ENCODE measurements at places on chromosomes 5 and 9.

DNA sequence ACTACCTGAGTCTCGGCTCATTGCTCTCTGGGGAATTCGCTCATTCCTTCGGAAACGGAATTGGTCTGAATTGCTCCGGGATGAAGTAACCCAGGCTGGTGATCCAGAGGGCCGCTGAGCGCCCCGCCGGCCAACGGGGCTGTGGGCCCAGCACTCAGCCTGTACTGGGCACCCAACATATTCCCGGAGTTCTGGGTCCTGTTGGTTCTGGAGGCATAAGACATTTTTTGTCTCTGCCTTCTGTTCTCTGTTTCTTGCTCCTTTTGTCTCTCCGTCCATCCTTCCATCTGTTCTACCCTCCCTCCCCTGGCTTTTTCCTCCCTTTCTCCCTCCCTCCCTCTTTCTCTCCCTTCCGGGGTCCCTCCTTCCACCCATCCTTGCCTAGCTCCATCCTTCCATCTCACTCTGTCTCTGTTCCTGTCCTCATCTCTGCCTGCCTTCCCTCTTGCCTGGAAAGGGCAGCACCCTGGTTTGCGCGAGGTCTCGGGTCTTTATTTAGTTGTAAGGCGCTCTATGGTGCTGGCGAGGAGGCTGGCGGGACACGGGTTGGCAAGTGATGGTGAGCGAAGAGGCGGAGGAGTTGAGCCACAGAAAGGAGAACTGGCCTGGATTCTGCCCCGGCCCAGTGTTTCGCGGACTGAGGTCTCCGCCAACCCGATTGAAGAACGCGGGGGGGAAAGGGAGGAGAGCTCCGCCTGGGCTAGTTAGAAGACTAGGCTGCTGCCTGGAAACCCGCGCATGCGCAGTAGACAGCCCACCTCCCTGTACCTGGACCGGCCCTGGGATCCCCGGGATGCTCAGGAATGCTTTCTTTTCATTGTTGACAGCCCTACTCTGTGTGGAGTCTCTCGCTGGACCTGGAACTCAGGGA is 1468.0 kb downstream of the FOXD4L5 start:
- peak; percentile 66 for DNase-seq

GRCh38 chr5:59066367-59067163 is 483.7 kb downstream of the RAB3C start:
- no peak for DNase-seq

DNA sequence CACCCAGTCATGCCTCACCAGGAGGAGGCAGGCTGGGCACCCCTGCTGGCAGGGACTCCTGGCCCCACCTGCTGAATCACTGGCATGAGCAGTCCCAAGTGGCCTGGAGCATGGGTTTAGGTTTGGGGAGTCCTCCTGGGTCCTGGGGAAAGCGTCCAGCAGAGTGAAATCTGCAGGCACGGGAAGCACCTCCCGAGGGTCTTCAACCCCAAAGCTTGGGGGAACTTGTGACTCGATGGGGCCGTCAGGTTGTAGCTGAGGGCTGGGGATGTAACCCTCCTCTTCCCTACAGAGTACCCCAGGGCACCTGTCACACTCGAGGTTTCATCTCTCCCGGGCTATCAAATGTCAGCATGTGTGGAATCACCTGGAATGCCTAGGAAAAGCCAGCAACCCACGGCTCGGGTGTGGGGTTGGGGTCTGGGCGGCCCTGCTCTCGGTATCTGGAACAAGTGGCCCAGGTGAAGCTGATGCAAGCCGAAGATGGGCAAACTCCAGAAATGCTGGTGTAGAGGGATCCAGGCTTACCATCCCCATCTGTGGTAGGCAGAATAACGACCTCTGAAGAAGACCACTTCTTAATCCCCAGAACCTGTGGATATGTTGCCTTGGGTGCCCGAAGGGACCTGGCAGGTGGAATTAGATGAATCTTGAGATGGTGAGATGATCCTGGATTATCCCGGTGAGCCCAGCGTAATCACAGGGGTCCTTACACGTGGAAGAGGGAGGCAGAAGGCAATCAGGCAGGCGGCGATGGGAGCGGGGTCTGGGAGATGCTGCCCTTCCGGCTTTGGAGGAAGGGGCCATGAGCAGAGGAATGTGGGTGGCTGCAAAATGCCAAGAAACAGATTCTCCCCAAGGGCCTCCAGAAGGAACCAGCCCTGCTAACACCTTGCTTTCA is 6.1 kb upstream of the RASGEF1C start:
- no peak for DNase-seq

DNA sequence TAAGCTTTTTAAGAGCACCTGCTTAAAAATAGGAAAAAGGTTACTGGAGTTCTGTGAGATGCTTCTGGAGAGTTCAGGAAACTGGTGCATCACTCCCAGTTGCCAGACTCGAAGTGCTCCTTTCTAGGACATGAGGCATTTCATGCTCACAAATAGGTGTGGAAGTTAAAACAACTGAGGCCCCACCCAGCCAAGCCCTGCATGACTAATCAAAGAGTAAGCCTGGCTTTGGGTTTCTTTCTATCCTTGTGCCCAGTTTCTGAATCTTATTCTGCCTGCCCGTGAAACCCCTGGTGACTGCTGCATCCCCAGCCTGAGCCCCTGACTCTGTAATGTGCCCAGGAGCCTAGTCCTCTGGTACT is 7.7 kb downstream of the SPINK9 start:
- DNase-seq, result no peak

DNA sequence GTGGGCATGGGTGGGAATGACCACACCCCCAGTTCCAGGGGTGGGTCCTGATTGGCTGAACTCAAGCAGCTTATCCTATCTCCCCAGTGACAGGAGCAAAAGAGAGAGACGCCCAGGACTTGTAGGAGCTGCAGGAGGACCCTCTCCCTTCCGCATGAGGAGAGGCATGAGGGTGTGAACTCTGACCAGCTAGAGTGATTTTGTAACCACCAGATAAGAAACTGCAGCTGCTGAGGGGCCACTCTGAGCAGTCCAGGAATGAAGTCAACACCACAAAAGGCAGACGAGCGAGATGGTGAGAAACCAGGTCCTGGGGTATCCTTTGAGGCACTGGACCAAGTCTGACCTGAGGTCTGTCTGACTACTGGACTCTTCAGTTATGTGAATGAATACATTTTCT is 521.9 kb downstream of the BNC2 start:
- DNase-seq, result no peak

DNA sequence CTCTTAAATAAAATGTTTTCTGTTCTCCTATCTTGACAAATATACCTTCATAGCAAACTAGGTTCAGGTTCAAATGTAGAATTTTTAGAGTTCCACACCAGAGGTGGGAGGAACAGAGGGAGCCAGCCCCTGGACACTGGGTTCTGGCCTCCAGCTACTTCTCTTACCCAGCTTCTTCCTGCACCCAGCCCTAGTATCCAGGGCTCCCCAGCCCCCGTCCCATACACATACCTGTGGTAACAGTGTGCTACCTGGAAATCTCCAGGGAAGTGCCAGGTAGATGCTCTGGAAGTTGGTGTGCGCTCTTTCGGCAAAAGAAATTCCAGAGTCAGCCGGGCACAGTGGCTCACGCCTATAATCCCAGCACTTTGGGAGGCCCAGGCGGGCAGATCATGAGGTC is 33.9 kb upstream of the IL6ST start:
- no peak for DNase-seq

DNA sequence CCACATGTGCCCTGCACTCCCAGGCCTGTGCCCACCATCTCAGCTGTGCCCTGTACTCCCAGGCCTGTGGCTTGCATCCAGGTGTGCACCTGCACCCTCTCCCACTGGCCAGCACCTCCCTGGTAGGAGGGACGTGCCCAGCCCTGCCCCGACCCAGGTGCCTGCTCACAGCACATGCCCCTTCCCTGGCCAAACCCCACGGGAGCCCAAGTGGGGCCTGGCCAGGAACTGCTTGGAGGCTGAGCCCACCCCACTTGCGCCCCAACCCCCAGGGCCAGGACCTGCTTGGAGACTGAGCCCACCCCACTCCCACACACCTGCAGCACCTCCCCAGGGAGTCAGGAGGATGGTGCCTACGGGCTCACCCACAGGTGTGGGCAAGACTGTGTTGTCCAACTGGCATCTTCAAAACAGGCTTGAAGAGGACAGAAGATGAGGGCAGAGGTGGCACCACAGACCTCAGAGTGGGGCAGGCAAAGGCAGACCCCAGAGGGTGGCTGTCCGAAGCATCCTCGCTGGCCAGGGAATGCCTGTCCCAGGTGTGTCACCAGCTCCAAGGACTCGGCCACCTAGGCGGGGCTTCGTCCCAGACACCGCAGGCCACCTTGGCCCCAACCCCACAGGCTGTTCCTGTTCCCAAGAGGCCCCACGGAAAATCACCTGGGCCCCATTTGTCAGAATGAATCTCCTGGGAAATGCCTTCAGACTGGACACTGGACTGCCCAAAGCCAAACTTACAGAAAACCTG is 10.8 kb downstream of the ZDHHC11B start:
- no peak for DNase-seq

GRCh38 chr9:16442622-16443021 is 427.8 kb downstream of the BNC2 start:
- DNase-seq, result no peak

DNA sequence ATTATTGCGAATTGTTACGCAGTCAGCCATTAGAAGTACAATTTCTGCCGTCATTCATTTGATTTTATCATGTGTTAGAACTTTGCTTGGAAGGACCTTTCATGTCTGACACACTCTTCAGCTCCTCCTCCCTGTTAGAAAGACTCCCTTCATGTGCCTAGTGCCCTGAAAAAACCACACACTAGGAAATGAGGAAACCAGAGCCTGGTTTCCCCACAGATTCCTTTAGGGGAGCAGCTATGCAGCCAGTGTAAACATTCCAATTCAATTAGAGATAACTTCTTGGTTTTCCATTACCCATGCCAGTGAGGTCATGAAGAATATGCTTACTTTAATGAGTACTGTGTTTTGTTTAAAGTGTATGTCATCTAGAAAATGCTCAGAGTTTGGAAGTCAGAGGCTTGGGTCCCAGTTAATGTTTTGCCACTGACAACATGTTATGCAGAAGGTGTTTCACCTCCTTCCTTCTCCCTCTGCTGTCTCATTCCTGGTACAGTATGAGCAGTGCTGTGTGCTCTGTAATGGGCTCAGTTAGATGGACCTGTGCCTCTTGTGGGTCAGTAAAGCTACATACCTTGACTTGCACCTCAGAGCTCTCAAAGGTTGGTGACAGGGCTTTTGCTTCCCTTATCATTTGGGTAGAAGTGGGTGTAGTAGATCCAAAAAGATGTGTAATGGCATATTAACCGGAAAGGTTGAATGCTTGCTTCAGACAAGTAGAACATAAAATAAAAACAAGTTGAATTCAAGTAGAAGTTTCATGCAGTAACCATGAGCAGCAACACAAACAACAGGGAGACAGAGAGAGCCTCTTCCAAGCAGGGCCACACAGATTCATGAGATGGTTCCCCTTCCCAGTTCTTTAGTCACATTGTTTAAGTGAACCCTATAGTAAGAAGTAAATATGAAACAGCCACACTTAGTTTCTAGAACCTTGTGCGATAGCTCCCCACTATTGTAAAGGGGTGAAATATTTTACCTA is 52.6 kb upstream of the TNFAIP8 start:
- DNase-seq, result no peak

DNA sequence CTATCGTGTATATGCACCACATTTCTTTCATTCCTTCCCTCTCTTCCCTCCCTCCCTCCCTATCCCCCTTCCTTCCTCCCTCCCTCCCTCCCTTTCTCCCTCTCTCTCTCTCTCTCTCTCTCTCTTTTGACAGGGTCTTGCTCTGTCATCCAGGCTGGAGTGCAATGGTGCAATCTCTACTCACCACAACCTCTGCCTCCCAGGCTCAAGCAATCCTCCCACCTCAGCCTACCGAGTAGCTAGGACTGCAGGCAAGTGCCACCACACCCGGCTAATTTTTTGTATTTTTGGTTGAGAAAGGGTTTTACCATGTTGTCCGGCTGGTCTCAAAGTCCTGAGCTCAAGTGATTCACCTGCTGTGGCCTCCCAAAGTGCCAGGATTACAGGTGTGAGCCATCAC is 1.1 kb upstream of the ANKS6 start:
- DNase-seq, result no peak

DNA sequence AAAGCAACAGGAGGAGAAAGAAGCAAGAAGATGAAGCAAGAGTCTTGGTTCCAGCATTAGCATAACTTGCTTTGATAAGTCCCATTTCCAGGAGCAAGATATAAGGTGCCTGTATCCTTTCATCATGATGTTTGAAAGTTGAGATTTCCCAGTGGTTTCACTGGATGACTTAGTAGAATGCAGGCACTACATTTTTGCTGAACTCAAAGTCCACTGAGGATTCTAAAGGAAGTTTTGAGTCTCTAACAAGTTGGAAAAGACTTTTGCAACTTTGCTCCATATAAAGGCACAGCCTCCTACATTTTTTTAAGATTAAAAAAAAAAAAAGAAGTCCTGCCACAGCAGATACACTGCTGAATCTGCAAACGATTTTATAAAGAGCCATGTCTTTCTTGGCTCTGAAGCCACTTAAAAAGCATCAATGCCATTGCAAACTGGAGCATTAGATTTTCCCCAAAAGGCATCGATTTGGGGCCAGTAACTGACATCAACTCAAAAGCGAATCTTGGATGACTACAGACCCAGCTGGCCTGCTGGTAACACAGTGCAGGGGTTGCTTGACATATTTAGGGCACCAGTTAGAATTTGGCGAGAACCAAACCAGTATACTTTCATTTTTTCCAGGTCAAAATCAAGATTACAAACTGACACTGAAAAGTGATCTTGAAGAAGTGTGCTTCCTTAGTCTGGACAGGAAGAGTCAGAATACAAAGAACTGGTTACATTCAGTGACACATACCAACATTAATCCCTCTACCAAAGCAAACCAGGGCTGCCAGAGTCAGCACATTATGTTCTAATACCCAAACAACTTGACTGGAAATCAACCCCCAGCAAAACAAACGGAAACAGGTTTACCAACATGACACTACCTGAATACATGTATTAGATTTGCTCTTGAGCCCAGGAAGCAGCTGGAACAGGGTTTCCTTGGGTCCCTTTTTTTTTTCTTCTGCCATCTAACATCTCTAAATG is 39.1 kb upstream of the KCNV2 start:
- no peak for DNase-seq

DNA sequence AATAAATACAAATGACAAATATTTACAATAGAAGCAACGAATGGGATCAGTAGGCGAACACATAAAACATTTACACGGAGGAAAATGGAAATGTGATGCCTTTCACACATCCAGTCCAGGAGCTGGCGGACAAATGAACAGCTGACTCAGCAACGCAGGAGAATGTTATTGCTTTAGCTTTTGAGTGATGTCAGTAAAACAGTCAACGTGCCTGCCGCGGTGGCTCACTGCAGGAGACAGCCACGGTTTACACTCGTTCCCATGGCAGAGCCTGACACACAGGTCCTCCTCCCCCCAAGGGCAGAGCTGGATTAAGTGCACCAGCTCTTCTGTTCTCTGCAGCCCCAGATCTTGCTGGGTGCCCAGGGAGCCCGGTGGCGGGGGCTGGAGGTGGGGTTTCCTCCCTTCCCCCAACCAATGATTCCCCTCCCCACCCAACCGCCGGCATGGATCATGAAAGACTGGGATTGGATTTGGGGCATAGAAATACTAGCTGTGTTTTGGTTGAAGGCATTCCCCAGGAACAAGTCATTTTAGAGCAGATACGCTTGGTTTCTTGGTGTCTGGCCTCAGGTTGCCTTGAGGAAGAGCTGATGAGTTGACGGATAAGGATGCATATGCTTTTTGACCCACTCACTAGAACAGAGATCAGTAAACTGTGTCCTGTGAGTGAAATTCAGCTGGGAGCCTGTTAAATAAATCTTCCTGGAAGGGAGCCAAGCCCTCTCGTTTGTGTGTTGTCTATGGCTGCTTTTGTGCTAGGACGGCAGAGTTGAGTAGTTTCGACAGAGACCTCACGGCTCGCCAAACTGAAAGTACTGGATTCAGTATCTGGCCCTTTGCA is 12.5 kb downstream of the STC2 start:
- DNase-seq, result no peak
